H9 (cell line): ENCODE measurements at places on chromosomes 12 and 14. TPM values are rescaled to one million over a fixed set of nuclear protein-coding genes. Genes with fewer than 3 reads are reported as not detected.

EIF2B2 gene
- total RNA-seq, result 48.3 and 53.4 TPM in 2 replicates

PIP4P1 gene
- total RNA-seq, result 38.5 and 41.6 TPM in 2 replicates

NPC2 gene
- total RNA-seq, result 133 and 137 TPM in 2 replicates

CKB gene
- total RNA-seq, result 517 and 546 TPM in 2 replicates

ZBTB39 gene
- total RNA-seq, result 30.3 and 31.2 TPM in 2 replicates

ERP27 gene
- not detected in 2 replicates for total RNA-seq

NAV3 gene
- 0.81 and 3.0 TPM in 2 replicates for total RNA-seq

FAM90A1 gene
- total RNA-seq, result 0.09 and 0.15 TPM in 2 replicates

CISTR gene
- total RNA-seq, result not detected in 2 replicates

ALDH1L2 gene
- total RNA-seq, result 1.9 and 2.2 TPM in 2 replicates

HAL gene
- 0.11 and 0.35 TPM in 2 replicates for total RNA-seq

CLEC2D gene
- total RNA-seq, result 2.1 and 2.3 TPM in 2 replicates

CAPZA3 gene
- not detected in 2 replicates for total RNA-seq

ADAMTS20 gene
- total RNA-seq, result 2.1 and 2.7 TPM in 2 replicates

MGST1 gene
- total RNA-seq, result 234 and 235 TPM in 2 replicates

INHBC gene
- not detected in 2 replicates for total RNA-seq

DNA sequence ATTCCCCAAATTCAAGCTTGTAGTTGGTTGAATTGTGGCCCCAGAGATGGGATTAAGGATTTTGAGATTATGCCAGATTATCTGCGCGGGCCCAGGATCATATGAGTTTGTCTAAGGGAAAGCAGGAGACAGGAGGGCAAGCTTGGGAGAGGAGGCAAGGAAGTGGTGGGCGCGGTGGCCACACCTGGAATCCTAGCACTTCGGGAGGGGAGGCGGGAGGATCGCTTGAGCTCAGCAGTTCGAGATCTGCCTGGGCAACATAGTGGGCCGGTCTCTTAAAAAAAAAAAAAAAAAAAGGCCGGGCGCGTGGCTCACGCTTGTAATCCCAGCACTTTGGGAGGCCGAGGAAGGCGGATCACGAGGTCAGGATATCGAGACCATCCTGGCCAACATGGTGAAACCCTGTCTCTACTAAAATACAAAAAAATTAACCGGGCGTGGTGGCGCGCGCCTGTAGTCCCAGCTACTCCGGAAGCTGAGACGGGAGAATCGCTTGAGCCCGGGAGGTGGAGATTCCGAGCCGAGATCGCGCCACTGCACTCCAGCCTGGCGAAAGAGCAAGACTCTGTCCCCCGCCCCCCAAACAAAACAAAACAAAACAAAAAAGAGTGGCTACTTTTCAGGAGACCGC, 881 bp upstream of the PUS1 start:
- peak; percentile 58 for DNase-seq

GRCh38 chr14:68939893-68940613, 39.0 kb downstream of the ACTN1 start:
- DNase-seq, result no peak

DNA sequence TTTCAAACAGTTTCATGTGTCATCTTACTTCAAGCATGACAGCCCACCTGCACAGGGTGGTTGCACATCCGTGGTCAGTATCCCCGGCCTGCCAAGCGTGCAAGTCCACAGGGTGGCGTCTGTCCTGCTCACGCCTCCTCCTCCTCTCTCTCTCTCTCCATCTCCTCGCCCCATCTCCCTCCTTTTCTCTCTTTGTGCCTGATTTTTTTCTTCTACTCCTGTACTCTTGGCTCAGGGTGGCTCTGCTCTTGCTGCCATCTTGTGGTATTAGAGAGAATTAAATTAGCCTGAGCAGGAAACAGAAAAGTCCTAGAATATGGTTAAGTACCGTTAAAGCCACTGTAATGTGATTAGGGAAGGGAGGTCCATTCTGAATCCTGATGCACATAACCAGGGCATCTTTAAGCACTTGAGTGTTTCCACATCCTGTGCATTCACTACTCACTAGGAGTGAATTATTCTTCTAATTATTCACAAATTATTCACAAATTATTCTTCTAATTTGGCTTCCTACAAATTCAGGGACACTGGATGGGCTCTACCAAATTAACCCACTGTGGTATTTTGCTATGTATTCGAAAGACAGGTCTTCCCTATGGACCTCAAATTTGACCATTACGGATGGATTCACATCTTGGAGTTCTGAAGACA, 25.5 kb upstream of the DTX1 start:
- DNase-seq, result peak; percentile 89

DNA sequence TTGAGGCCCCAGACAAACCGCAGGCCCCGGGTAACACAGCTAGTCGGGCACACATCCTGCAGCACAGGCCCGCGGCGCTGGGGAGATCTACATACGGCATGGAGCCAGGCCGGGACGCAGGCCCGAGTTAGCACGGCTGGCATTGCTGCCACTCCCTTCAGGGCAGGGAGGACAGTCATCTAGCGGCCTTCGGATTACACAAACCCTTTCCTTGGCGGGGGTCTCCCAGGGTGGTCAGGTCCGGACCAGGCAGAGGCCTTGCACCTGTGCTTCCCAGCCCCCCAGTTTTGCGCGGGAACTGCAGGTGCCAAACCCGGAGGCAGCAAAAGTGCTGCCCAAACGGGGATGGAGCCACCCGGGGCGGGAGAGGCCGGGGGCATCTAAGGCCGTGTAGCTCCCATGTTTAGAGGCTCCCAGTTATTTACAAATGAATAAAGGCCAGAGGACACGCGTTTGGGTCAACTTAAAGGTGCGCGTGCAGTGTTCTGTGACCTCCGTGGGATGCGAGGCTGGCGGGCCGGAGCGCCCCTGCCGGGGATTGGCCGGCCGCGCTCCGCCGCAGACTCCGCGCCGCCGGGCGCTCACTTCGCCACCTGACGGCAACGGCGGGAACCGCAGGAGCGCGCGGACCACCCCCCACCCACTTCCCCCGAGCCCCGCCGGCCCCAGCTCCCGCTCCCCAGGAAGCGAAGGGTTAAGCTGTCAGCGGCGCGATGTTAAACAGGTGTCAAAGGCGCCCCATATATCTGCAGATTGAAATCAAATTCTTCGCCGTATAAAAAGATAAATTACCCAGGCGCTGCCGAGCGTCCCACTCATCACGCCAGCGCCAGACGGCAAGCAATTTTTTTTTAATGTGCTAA, 18.1 kb downstream of the VSX2 start:
- peak; percentile 72 for DNase-seq

DNA sequence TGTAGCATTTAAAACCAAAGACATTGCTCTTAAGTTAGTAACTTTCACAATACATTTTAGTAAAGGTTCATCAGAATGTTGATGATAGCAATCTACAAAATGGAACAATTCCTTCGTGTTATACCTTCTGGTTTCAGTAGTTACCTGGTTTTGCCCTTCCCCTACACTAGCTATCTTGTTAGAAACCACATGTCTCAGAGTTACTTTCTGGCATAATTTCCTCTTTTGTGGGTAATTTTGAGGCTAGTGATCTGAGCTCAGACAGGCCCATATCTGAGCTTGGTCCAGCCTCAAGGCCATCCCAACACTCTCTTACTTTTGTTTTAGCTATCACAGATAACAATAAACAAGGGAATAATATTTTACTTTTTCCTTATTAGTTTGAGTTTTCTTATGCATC, 196.9 kb downstream of the KITLG start:
- DNase-seq, result no peak

GRCh38 chr14:50230401-50230700, 1.0 kb downstream of the SOS2 start:
- no peak for DNase-seq

DNA sequence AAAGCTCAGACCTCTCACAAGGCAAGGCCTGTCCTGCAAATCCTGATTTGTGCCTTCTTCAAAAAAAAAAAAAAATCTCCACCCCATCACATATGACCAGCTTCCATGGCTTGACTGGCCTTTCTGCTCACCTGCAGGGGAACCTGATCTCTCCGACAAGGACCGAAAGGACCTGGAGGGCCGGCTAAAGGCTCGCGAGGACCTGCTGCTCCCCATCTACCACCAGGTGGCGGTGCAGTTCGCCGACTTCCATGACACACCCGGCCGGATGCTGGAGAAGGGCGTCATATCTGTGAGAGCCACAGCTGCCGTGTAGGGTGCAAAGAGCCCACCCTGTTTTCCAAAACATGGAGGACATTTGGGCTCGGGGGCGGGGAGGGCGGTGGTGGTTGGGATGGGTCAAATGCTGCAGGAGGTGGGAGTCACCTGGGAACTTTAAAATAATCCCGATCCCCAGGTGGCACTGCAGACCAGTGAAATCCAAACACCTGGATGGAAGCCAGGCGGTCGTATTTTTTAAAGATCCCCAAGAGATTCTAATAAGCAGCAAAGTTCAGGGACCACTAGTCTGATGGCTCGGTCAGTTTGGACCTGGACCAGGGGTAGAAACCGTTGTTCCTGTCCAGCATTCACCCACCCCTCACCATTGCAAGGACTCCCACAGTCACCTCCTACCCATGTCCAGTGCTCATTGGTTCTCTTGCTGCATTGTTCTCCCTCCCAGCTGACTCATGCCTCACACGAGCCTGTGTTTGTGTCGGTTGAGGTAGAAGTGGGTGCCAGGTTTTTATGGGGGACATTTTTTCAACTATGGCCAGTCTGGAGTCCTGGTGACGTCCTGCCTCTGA, 44.8 kb downstream of the FOXN4 start:
- peak; percentile 96 for DNase-seq

DNA sequence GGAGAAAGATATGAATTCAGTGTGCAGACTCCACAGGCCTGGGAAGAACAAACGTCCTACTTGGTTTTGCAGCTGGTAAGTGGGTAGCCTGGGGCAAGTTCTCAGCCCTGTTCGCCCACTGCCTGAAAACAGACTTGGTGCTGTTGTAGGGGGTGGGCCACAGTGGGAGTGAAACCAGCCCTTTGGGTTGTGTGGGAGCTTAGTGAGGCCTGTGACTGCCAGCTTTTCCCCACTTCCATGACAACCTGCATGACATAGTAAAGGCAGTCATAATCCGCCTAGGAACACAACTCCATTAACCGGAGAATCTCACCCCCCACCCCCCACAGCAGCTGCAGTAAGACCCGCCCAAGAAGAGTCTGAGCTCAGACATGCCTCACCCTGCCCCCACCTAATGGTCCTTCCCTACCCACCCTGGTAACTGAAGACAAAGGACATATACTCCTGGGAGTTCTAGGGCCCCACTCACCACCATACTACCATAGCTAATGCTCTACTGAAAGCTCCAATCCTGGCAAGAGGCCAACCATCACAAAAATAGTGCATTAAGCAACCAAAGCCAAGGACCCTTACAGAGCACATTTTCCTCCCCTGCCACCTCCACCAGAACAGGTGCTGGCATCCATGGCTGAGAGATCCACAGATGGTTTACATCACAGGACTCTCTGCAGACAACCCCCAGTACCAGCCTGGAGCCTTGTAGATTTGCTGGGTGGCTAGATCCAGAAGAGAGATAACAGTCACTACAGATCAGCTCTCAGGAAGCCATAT, 39.8 kb upstream of the LMNTD1 start:
- DNase-seq, result no peak

- no peak for DNase-seq
Measured at GRCh38 chr14:60151715-60152114, 13.5 kb downstream of the DHRS7 start.

DNA sequence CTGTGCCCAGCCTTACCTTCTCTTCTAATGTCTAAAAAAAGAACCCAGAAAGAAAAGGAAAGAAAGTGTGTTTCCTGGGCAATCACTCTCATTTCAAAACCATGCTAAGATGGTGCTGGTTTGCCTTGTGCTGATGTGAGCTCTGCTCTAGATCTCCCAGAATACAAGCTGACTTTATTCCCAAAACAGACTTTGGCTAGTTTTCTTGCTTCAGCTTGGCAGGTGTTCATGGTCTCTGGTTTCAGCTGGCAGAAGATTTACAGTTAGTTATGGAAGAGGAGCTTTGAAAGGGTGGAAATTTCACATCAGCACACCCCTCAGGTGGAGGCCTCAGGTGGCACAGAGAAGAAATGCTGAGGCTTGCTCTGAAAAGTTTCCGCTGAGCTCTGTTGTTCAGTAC, 34.4 kb downstream of the PPP1R36 start:
- no peak for DNase-seq

- DNase-seq, result no peak
Measured at GRCh38 chr14:65834812-65835211, 422.3 kb downstream of the FUT8 start.

DNA sequence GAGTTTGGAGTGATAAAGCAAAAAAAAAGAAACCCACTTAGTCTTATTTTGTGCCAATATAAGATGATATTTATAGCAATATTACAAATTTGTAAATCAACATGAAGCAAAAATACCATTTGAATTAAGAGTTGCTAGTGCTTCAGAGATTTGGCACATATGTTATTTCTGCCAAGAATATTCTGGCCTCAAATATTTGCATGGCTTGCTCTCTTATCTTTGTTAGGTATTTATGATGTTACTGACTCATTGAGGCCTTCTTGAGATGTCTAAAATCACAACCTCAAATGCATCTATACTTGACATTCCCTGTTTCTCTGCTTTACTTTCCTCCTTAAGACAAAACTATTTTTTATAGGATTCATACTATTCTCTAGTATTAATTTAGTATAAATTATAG, 301.5 kb downstream of the NELL2 start:
- DNase-seq, result no peak

DNA sequence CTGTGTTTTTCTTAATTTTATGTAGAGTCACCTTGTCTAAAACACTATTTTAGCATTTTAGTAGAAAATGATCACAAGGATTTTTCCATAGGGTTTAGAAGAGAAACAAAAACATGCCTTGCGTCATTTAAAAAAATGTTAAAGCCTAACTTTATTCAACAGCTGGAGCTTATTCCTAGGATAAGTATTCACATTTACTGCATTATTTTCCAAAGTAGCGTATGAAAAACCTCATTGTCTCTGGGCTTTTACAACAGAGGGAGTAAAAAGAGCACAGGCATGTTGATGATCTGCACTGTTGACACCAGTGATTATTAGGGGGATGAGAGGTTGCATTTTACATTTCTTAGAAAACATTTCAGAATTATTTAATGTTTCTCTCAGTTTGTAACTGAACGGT, 66.1 kb downstream of the FRMD6 start:
- DNase-seq, result no peak

GRCh38 chr12:12821975-12822374, 8.8 kb downstream of the DDX47 start:
- no peak for DNase-seq

DNA sequence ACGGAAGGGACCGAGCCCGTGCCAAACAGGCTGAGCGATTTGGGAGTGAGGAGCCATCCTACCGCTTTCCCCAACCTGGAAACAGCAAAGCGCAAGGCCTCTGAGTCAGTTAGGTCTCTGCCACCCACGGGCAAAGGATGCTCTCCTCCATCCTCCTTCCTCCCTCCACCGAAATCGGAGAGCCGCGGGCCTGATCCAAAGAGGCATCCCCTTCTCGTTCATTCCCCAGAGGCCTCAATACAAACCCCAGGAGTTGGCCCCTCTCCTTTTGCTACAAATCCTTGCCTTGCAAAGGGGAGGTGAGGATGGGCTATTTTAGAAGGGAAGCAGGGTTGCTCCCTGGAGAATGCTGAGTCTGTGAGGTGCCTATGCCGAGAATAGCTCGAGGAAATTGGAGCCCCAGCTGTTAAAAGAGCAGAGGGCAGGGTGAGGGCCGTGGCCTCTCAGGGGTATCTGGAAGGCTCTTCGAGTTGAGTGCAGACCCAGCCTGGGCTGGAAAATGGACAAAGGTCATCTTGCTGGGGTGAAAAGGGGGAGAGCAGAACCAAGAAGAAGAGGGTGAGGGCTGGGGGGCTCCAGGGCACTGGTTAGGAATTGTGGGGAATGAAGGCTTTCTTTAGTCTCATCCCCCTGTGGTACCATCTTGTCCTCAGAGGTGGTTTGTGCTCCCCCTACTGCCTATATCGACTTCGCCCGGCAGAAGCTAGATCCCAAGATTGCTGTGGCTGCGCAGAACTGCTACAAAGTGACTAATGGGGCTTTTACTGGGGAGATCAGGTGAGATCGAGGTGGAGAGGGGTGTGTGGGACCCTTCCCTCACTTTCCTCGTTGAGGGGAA, 1.1 kb downstream of the TPI1 start:
- no peak for DNase-seq

- DNase-seq, result no peak
Measured at GRCh38 chr14:31921721-31922120, 155.4 kb upstream of the ARHGAP5 start.
